ENCODE measurements at places on chromosomes 12 and 14.

- no peak for DNase-seq
Measured at GRCh38 chr14:61192989-61193388, 88.1 kb downstream of the TMEM30B start.

- DNase-seq = no peak
Measured at GRCh38 chr12:87687362-87687761, 341.8 kb downstream of the C12orf50 start.

- DNase-seq = no peak
Measured at GRCh38 chr12:72207486-72208409, 64.4 kb upstream of the TRHDE start.

GRCh38 chr14:32197919-32198318, 3.9 kb upstream of the RNU6-7 start:
- DNase-seq = no peak

DNA sequence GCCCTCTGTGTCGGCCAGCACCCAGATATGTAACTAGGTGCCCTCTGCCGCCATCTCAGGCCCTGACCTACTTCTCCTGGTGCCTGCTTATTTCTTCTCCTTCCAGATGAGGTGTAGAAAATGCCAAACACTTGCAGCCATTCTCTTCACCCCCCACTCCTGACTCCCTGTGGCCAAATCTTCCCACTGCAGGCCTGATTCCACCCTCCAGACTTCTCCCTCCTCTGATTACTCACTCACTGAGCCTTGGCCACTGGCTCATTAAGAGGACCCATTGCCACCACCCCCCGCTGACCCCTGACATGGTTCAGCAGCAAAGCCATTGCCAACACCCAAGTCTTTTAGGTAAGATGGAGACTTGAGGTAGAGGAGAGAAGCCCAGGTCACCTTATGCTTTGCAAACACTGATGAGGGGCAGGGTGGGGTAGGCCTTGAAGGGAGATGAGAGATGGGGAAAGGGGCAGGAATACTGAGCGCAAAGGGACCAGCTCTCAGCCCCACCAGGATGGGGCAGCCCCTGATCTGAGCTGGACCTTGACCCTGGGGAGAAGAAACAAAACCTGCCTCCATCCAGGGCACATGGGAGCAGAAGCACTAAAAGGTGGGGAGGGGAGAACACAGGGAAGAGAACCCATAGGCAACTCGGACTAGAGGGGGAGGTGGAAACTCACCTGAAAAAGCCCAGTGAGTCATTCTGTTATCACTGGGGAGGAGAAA, 25.1 kb upstream of the ANO2 start:
- DNase-seq = no peak

- DNase-seq = no peak
Measured at GRCh38 chr12:14938301-14938700, at the start of gene ERP27. ERP27 (minus strand) TSS chr12:14938537; CDS start chr12:14938508, 29 bp downstream.

DNA sequence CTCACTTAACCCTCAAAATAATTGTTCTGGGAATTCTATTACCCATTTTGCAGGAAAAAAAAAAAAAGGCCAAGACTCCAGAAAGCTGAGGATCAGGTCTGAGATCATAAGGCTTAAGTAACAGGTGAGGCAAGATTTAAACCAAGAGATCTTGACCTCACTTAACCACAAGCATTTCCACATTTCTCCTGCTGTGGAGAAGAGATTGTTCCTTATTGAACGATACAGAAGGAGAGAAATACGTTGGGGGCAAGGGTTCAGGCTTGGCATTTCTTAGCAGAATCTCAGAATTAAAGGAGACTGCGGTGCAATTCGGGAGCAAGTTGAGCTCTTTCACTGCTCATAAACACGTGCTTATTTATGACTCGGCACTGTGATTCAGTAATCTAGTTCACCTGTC, 885.3 kb upstream of the TMEM132C start:
- no peak for DNase-seq

- no peak for DNase-seq
Measured at GRCh38 chr12:46259071-46259470, 9.8 kb downstream of the SLC38A1 start.

GRCh38 chr12:20646239-20646827, 48.8 kb upstream of the SLCO1C1 start:
- no peak for DNase-seq

GRCh38 chr12:15601210-15601800, 187.9 kb downstream of the EPS8 start:
- no peak for DNase-seq

- no peak for DNase-seq
Measured at GRCh38 chr14:30214461-30215090, 286.9 kb upstream of the PRKD1 start.

GRCh38 chr14:96255501-96256366, at the start of gene BDKRB1:
BDKRB1 (plus strand) TSS chr14:96256210; CDS start chr14:96263683, 7,473 bp downstream.
- no peak for DNase-seq

- DNase-seq = no peak
Measured at GRCh38 chr12:104702565-104703139, 245.9 kb downstream of the CHST11 start.
